ENCODE measurements at places on chromosomes 16 and 17.
A peak's percentile ranks its signal among the peaks of the same experiment; 100 is the strongest.

- DNase-seq, result no peak
Measured at GRCh38 chr17:73614256-73614655, 30.0 kb downstream of the SDK2 start.

DNA sequence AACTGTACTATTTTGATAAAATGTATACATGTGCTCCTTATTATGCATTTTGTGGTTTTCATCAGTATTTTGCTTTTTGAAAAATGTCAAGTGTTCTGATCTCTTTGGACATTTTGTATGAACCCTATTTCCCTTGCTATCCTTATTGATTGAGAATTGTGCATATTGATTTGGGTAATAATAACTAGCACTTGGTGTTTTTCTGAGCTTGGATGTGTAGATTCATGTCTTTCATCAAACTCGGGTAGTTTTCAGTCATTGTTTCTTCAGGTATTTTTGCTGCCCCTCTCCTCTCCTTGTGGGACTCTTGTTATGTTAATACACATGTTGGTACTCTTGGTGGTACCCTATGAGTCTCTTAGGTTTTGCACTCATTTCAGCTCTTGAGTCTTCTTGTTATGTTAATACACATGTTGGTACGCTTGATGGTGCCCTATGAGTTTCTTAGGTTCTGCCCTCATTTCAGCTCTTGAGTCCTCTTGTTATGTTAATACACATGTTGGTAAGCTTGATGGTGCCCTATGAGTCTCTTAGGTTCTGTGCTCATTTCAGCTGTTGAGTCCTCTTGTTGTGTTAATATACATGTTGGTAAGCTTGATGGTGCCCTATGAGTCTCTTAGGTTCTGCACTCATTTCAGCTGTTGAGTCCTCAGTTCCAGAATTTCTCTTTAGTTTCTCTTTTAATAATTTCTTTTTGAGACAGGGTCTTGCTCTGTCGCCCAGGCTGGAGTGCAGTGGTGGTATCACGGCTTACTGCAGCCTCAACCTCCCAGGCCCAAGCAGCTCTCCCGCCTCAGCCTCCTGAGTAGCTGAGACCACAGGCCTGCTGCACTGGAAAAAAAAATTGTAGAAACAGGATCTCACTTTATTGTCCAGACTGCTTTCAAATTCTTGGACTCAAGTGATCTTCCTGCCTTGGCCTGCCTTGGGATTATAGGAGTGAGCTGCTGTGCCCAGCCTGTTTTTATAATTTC lies 19.3 kb downstream of the ZNF750 start:
- no peak for DNase-seq

- no peak for DNase-seq
Measured at GRCh38 chr16:48535831-48536613, 74.0 kb downstream of the N4BP1 start.

GRCh38 chr16:13414154-13414553 lies 505.8 kb upstream of the ERCC4 start:
- DNase-seq, result no peak

GRCh38 chr17:39794249-39794970 lies 56.7 kb downstream of the GRB7 start:
- no peak for DNase-seq

DNA sequence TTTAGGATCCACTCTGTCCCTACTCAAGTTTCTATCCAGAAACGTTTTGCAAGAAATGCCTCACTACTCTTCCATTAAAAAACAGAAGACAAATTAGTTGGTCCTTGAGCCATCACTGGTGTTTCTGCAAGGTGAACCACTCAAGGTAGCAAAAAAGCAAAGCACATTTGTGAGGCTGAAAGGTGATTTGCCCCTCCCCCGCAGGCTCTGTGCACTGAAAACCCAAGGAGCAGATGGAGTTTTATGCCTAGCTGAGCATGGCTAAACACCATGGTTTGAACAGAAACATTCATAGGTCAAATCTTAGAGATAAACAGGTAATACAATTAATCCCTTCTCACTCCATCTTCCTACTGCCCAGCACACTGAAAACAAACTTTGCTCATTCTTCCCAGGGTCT lies 538.2 kb upstream of the CDH5 start:
- DNase-seq, result no peak

- DNase-seq, result no peak
Measured at GRCh38 chr16:11657556-11657955, 10.7 kb upstream of the SNN start.

DNA sequence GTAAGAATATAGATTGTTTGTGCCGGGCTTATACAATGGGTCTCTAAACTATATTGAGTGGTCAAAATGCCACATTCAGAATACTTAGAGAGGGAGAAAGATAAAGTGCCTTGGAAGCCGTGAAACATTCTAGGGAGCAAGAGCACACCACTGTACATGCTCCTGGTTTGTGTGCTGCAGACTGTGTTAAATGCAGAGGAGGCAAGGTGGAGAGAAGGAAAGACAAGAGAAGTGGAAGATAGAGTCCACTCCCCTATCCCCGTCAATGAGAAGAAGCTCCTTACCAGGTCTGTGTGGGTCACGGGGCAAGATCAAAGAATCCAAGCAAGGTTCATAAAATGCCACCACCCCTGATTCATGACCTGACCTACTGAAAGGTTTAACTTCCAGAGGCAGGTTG lies 267.1 kb upstream of the TBX2 start:
- DNase-seq, result no peak

DNA sequence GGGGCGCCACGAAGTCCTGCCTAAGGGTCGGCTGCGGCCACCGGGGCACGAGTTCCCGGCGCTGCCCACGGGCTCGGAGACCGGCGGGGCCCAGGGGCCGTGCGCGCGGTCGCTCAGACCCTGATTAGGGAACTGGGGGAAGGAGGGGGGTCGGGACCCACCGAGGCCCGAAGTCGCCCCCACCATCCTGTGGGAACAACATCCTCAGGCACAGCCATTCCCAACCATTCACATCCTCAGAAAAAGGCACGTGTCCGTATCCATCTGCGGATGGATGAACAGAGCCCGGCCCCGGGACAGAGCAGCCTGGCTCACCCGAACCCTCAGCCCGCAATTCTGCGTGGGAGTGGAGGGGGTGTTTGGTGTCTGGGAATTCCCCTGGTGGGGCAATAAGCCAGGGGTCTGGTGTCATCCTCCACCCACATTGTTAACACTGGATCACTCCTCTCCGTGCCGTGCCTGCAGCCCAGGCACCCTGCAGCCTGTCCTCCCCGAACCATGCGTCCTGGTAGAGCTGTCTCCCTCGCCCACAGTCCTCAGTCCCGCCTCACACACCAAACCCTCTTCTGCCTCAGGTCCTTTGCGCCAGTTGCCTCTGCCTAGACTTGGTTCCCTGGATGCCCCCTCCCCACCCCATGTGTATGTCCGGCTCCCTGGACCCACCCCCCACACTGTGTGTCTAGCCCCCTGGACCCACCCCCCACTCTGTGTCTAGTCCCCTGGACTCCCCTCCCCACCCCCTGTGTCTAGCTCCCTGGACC lies 789 bp upstream of the CCDC57 start:
- DNase-seq, result peak; percentile 64

DNA sequence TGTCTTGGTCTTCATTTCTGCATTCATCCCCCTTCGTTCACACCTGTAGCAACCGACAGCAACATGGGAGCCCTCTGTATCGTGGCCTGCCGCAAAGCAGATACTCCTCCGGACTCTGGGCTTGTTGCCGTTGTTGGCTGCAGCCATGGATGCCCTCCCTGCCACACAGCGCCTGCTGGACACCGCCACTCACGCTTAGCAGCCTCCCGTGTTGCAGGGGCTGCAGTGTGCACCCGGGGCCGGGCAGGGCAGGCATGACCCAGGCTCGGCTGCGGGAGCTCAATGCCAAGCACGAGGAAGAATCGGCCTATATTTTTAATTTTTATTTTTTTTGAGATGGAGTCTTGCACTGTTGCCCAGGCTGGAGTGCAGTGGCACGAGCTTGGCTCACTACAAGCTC lies 34.9 kb upstream of the ZNF629 start:
- DNase-seq, result no peak

DNA sequence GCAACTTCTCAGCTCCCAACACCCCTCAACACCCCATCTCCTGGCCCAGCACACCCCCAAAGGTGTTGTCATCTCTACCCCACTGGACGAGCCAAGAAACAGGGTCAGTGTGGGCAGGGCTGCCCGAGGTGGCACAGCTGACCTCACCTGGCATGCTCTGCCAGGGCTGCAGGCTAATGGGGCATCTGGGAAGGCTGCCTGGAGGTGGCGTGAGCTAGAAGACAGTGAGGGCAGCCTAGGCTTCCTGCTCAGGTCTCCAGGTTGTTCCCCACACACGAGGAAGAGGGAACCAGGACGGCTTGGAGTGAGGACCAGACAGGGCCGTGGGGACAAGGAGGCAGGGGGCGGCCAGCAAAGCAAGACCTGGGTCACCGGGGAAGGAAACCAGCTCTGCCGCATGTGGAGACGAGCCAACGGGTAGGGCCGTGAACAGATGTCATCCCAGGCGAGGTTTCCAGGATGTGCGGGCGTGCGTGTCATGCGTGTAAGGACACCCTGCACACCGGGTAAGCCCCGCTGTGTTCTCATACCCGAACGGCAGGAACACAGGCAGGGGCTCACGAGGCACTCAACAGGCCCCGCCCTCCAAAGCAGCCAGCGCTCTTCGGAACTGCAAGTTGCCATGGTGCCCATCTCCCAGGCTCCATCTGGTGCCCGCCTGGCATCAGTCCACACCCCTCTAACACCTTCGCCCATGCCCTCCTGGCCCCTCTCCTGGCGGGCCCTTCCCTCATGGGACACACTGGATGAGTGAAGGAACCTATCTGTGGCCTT lies 29.6 kb upstream of the PVALEF start:
- no peak for DNase-seq

- DNase-seq, result no peak
Measured at GRCh38 chr16:7246578-7246977, 86.1 kb upstream of the RBFOX1 start.

DNA sequence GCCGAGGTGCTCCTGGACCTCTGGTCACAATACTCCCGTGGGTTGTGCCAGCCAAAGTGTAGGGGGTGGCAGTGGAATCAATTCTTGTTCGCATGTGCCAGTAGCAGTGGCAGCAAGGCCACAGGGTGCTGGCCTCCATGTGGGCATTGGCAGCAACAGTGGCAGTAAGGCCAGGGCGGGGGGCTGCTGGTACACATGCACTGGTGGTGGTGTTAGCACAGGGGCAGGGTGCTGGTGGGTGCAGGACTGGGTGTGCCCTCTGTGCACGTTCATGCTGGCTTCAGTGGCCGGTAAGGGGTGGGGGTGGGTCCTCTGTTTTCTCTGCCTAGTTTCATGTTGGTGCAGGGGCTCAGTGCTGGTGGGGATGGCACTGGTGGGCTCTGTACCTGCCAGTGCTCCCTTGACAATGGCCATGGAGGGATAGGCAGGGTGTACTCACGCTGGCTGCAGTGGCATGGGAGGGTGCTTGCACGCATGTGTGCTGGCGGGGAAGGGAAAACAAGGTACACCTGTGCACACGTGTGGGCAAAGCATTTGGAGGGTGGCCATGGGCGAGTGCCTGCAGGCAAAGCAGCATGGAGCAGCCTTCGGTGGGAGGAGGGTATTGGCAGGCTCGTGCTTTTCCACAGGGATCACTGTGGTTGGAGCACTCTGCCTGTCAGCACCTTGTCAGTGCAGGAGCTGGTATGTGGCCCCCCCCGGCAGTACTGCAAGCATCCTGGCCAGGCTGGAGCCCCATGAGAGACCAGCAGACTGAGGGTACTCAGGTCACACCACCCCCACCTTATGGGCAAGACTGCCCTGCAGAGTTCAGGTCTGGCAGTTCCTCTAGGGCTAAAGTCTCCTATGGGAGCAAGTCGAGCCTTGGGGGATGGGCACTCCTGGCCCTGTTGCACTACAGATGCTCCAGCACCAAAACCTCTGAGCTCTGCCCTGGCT lies 35.8 kb downstream of the NF1 start:
- DNase-seq, result no peak

DNA sequence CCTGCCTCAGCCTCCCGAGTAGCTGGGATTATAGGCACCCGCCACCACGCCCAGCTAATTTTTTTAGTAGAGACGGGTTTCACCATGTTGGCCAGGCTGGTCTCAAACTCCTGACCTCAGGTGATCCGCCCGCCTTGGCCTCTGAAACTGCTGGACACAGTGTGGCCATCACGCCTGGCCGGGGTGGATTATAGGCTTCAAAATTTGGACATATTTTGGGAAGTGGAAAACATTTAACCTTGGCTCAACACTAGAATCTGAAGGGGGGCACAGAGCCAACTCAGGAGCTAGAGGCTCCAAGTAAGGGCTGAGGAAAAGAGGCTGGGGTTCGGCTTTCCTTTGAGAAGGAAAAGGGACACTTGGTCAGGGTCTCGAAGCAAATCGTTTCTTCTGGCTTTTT lies 2.2 kb upstream of the CDK5R1 start:
- no peak for DNase-seq

DNA sequence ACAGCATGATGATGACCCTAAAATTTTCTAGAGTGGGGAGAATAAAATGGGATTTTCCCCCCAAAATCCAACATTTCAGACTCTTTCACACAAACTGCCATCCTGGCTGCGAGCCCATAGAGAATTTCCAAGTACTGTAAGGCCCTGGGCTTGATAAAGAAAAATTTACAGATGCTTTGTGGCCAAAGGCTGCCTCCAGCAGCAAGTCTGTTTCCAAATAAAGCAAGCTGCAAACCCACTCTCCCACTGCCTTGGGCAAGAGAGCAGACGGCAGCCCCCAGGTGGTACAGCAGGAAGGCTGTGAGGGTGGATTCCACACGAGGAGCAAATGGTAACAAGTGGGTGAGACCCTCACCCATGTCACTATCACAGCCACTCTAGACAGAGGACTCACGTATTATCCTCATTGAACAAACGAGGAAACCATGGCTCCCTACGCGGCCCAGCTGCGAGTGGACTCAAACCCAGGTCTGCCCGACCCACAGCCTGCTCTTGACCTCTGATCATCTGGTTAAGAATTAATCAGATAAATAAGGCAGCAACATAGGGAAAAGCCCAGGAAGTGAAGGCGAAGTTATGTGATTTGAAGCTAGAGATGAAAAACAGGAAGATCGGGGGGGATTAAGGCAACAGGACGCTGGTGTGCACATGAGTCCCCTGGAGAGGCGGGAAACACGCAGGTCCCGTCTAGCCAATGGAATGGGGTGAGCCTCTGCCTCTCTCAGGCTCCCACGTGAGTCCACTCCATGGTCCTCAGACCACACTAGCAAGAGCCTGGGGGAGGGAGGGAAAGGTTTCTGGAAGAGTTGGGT lies 37.4 kb downstream of the AXIN2 start:
- no peak for DNase-seq

- DNase-seq, result no peak
Measured at GRCh38 chr16:51147776-51148677, 3.0 kb downstream of the SALL1 start.

DNA sequence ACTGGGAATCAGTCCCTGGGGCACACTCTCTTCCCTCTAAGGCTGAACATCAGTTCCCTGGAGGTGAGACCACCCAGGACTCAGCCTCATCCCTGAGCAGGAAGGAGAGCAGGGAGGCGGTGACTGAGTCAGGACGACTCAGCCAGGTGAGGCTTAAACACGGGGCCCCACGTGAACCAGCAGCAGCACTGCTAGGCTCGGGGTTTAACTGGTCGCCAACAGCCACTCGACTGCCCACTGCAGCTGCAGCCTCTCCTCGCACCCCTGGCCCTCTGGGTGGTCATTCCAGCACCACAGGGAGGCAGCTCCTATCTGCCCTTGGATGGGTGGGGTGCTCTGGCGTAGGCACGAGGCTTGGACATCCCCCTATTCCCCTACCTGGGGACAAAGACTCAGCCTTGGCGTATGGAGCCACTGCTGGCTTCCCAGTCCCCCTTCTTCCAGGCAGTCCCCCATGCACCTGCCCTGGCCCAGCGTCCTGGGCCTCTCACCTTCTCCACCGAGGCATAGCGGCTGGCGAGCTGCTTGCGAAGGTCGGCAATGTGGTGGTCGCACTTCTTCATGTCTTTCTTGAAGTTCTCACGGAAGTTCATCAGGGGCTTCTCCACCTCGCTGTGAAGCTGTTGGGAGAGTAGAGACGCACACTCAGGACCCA lies 21.2 kb upstream of the RCVRN start:
- DNase-seq, result no peak
